ENCODE measurements at places on chromosomes 11 and 22. TPM values are rescaled to one million over a fixed set of nuclear protein-coding genes. Genes with fewer than 3 reads are reported as not detected.

DNA sequence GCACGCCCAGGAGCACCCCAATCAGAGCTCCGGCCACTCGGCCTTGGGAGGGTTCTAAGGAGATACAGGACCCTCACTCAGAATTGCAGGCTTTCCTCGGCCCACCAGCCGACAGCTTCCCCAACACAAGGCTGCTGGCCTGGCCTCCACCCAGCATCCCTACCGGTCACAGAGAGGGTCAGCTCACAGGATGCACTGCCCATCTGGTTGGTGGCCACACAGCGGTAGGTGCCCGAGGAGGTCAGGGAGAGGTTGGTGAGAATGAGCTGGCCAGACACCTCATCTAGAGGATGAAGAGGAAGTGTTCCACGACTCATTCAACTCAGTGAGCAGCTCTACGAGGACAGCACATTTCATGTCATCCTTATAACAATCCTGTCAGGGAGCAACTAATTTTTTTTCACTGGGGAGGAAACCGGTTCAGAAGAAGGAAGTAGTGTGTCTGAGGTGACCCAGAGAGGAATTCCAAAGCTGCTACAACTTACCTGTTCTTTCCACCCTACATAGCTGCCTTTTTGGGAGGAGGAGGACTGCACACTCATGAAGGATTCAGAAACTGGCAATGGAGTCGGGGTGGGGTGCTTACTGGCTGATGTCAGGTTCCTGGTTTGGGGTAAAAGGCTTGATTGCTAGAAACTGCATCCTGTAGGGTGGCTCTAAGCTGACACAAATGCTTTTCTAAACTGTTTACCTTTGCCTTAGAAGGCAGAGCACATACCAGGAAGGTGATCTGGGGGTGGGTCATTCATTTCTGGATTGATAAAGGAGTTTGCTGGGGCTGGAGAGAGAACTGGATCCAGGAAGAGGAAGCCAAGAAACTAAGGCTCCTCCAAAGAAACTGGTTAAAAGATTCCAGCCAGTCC, 3.3 kb downstream of the VSIG2 start:
- H3K36me3 ChIP-seq = peaks cover 8% of the 10 kb centered on the region
- no peak overlapping the region for H3K4me3 ChIP-seq
- peak overlapping the region; percentile 72 for H3K27ac ChIP-seq
- H3K27me3 ChIP-seq = no peaks in the 10 kb centered on the region
- DNase-seq = peak; percentile 88

DNA sequence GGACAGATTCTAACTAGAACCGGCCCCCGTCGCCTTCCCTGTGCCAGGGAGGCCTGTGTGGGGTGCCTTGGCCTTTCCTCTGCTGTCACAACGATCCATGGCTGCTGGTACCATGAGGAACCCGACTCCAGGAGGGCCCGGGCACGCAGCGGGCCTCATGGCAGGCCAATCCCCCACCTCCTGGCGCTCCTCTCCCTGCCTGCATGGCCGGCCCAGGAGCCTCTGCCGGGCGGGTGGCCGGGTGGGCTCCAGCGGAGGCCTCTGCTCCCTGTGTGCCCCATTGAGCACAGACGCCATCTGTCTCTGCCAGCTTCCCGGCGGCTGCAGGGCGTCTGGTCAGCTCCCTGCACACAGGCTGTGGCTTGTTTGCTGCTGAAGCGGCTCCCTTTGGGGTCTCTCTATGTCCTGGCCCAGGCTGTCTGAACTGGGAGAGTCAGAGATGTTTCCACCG, 86.5 kb downstream of the MYEOV start:
- no peaks in the 10 kb centered on the region for H3K36me3 ChIP-seq
- peaks cover under 1% of the 10 kb centered on the region for H3K4me1 ChIP-seq
- no peaks in the 10 kb centered on the region for H3K27me3 ChIP-seq
- no peak overlapping the region for H3K27ac ChIP-seq
- DNase-seq = no peak

GRCh38 chr11:10382518-10382917, 72.5 kb upstream of the AMPD3 start:
- DNase-seq = no peak
- peaks cover 4% of the 10 kb centered on the region for H3K4me1 ChIP-seq
- no peak overlapping the region for H3K4me3 ChIP-seq

DNA sequence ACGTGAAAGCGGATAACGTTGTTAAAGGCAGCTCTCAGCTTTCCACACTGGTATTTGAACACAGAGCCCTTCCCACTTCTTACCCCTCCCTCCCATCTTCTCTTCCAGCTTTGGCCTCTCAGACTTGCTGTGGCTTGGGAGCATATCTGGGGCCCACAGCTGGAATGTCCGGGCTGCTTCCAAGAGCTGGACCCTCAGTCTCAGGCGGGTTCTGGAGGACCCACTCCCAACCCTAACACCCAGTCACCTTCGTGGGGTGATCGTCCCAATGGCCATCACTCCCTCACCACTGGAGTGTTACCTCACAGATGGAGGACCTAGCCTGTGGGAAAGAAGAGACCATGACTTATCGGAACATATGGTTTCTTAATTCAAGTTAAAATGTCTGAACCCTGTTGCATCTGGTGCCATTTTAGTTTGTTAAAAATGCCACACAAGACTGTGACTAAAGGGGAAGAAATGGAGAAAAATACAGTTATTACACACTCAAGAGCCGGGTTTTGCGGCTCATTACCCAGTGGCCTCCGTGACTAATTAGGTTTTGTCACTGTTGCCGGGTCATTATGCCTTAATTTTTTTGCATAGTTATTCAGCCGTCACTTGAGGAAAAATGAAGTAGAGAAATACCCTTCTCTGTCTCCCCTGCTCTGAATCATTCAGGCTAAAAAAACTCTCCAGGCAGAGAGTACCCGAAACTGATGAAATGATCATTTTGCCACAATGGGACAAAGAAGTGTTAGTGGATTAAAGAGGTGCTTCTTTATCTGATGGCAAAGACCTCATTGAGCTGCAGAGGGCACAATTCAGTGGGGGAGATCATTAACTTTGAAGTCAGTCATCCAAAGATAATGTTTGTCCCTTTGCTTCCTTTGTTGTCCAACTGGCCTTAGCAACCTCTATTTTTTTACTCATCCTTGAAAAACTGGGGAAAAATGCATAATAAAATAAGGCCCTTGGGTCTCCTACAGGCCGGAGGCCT, 87.2 kb upstream of the HTATIP2 start:
- peaks cover 17% of the 10 kb centered on the region for H3K27me3 ChIP-seq
- H3K36me3 ChIP-seq = no peaks in the 10 kb centered on the region
- H3K4me3 ChIP-seq = no peak overlapping the region
- H3K4me1 ChIP-seq = no peaks in the 10 kb centered on the region
- H3K27ac ChIP-seq = no peak overlapping the region

- H3K4me3 ChIP-seq = no peak overlapping the region
- H3K4me1 ChIP-seq = no peaks in the 10 kb centered on the region
- no peaks in the 10 kb centered on the region for H3K36me3 ChIP-seq
- no peak overlapping the region for H3K27ac ChIP-seq
- H3K27me3 ChIP-seq = no peaks in the 10 kb centered on the region
These were observed 153.5 kb downstream of the ADAMTS15 start for GRCh38 chr11:130601764-130602460.

- H3K27me3 ChIP-seq = no peaks in the 10 kb centered on the region
- peaks cover 8% of the 10 kb centered on the region for H3K4me1 ChIP-seq
- H3K4me3 ChIP-seq = no peak overlapping the region
- peaks cover 14% of the 10 kb centered on the region for H3K36me3 ChIP-seq
- H3K27ac ChIP-seq = no peak overlapping the region
These were observed 3.9 kb upstream of the ZDHHC5 start for GRCh38 chr11:57663975-57664374.

DNA sequence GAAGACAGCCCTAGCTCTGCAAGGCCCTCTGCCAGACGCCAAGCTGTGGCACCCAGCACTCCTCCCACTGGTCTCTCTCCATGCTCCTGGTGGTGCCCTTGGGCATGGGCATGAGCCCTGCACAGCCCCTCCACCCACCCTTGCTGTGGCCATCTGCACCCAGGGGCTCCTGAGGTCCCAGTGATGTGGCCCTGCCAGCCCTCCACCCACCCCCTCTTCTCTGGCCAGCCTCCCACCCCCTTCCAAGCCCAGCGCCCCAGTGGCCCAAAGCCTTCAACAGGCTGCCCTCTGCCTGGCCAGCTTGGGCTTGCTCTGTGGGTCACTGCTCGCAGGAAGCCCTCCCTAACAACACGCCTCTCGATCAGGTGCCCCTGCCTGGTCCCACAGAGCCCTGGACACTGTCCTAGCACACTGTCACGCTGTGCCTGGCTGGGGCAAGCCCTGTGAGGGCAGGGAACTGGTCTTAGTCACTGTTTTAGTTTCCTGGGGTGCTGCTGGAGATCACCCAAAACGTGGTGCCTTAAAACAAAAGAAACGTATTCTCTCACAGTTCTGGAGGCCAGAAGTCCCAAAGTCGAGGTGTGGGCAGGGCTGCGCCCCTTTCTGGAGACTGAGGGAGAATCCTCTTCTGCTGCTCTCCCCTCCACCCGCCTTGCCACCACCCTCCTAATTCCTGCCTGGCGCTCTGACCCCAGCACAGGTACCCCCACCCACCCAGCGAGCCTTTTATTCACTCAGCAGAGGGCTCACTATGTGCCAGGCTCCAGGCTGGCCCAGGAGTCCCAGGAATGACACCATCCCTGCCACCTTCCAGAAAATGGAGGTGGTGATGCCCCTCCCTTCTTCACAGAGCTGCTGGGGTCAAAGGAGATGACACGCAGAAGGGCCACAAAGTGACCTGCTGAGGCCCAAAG, 14.7 kb downstream of the SULT4A1 start:
- H3K27ac ChIP-seq = no peak overlapping the region
- H3K36me3 ChIP-seq = no peaks in the 10 kb centered on the region
- H3K4me1 ChIP-seq = peaks cover 10% of the 10 kb centered on the region
- H3K27me3 ChIP-seq = no peaks in the 10 kb centered on the region

DNA sequence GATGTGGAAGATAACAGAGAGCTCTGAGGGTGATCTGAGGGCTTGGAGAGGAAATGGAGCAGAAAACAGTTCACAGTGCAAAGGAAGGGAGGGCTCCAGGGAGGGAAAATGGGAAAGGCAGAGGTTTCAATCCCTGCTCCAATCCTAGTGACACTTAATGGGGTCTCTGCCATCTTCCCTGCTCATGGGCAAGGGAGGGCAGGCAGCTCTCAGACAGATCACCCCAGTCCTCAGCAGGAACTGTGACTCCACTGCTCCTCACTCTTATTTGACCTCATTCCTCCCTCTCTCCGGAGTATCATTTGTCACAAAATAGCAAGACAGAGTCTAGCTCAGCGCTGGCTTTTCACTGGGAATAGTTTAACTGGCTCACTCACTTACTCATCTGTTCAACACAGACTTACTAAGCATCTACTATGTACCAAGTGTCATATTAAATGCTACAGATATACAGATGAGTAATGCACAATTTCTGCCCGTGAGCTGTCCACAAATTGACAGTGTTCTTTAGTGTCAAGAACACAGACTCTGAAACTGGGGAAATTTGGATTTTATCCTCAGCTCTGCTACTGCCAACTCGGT, 817.4 kb downstream of the OPCML start:
- H3K4me3 ChIP-seq = no peak overlapping the region
- no peaks in the 10 kb centered on the region for H3K4me1 ChIP-seq
- no peaks in the 10 kb centered on the region for H3K27me3 ChIP-seq
- H3K27ac ChIP-seq = no peak overlapping the region
- H3K36me3 ChIP-seq = no peaks in the 10 kb centered on the region
- DNase-seq = no peak

GRCh38 chr11:101913656-101914055, 1.2 kb upstream of the CEP126 start:
- H3K27ac ChIP-seq = peak overlapping the region; percentile 100
- no peaks in the 10 kb centered on the region for H3K36me3 ChIP-seq
- DNase-seq = peak; percentile 33
- H3K27me3 ChIP-seq = no peaks in the 10 kb centered on the region

GRCh38 chr11:124804884-124805283, 4.7 kb upstream of the MSANTD2 start:
- no peak overlapping the region for H3K4me3 ChIP-seq
- no peak overlapping the region for H3K27ac ChIP-seq
- H3K27me3 ChIP-seq = no peaks in the 10 kb centered on the region
- H3K36me3 ChIP-seq = no peaks in the 10 kb centered on the region
- DNase-seq = no peak

DNA sequence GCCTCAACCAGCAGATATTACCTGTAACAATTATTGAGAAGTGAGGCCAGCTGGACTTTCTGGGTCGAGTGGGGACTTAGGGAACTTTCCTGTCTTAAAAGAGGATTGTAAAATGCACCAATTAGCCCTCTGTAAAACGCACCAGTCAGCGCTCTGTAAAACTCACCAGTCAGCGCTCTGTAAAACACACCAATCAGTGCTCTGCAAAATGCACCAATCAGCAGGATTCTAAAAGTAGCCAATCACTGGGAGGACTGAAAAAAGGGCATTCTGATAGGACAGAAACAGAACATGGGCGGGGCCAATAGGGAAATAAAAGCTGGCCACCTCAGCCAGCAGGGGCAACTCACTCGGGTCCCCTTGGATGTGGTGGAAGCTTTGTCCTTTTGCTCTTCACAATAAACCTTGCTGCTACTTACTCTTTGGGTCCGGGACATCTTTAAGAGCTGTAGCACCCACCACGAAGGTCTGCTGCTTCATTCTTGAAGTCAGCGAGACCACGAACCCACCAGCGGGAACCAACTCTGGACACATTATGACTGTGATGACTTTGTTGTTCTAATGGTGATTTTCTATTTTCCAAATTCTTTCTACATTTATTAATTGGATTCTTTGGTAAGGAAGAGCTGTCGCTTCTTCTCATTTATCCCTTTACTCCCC, 40.2 kb upstream of the FGF3 start:
- H3K4me1 ChIP-seq = no peaks in the 10 kb centered on the region
- H3K36me3 ChIP-seq = no peaks in the 10 kb centered on the region
- peaks cover 1% of the 10 kb centered on the region for H3K27me3 ChIP-seq

GRCh38 chr11:16357775-16358174, 1.4 kb upstream of the SOX6 start:
- no peaks in the 10 kb centered on the region for H3K36me3 ChIP-seq
- no peaks in the 10 kb centered on the region for H3K27me3 ChIP-seq
- no peak overlapping the region for H3K27ac ChIP-seq
- H3K4me1 ChIP-seq = no peaks in the 10 kb centered on the region
- DNase-seq = no peak

The SCGB1D2 gene
- total RNA-seq = not detected

The ARCN1 gene
- 168 TPM for total RNA-seq

The KRTAP5-1 gene
- not detected for total RNA-seq

The HTR3A gene
- not detected for total RNA-seq

The PPM1F gene
- 178 TPM for total RNA-seq

The WNT7B gene
- not detected for total RNA-seq

The SCN2B gene
- total RNA-seq = not detected

The RNASEH2C gene
- total RNA-seq = 46.4 TPM

The CTSF gene
- total RNA-seq = 14.4 TPM

The OR5B21 gene
- total RNA-seq = not detected

The SCGB2A2 gene
- not detected for total RNA-seq

Data from endothelial cell of umbilical vein (primary cell).